ENCODE measurements at places on chromosomes 4 and X.

- DNase-seq: no peak
Measured at GRCh38 chr4:80521438-80521837, 185.9 kb downstream of the CFAP299 start.

DNA sequence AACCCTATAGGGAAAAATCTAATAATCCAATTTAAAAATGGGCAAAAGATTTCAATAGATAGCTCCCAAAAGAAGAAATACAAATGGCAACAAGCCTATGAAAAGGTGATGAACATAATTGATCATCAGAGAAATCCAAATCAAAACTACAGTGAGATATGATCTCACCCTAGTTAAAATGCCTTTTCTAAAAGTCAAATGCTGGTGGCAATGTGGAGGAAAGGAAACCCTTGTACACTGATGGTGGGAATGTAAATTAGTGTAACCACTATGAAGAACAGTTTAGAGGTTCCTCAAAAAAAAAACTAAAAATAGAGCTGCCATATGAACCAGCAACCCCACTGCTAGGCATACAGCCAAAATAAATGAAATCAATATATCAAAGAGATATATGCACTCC lies 44.5 kb downstream of the STPG2 start:
- DNase-seq: no peak

- DNase-seq: no peak
Measured at GRCh38 chr4:26862381-26862915, 1.8 kb downstream of the STIM2 start.

DNA sequence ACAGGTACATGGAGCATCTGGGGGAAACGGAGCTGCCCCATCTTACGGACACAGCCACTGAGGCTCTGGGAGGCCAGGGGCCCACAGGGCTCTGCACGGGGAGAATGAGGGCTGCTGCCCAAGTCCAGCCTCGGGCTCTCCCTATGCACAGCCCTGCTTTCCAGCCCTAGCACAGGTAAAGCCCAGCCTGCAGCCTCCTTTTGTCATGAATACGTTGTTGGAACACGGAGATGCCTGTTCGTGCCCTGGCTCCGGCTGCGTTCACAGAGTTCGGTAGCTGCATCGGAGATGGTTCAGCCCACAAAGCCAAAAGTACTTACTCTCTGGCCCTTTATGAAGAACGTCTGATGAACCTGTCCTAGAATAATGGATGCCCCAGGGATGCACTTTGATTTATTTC lies 68.7 kb upstream of the AFAP1 start:
- DNase-seq: no peak

DNA sequence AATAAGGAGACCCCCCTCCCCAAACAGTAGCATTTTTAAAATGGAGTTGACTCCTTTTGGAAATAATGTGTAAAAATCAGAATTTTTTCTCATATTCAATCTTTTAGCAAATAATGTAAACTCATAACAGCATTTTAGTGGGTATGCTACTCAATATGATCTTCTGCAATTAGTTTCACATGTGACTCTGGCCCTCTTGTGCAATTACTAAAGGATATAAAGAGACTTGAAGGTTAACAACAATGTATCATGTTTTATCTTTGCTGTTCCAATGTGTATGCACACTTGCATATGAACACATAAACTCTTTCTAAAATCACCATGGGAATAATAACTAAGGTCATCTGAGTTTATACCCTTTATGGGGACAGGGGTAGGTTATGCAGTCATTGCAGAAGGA lies 39.9 kb upstream of the RXFP1 start:
- no peak for DNase-seq

GRCh38 chr4:72591547-72592454 lies 22.8 kb upstream of the ADAMTS3 start:
- no peak for DNase-seq

DNA sequence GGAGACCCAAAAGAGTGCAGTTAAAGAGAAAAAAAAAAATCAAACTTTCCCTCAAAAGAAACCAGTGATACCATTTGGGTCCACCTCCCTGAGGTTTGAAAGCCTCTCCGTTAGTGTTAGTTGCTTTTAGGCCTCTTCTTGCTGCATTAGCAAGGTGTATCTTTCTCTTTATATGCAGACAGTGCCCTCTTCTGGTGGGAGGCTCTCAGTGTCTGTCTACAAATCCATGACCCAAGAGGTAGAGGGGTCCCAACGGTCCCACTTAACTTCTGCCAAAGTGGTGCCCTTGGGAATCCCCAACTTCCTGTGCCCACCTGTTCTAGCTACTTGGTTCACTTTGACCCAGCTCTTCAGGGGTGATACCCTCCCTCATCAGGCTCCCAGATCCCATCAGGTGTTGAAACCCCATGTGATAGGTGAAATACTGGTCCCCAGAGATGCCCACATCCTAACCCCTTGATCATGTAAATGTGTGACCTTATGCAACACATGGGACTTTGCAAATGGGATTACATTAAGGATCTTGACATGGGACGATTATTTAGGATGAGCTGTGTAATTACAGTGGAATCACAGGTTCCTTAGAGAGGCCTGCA lies 63.7 kb upstream of the CD99 start:
- no peak for DNase-seq

- DNase-seq: no peak
Measured at GRCh38 chrX:253451-254297, 27.5 kb upstream of the PLCXD1 start.

DNA sequence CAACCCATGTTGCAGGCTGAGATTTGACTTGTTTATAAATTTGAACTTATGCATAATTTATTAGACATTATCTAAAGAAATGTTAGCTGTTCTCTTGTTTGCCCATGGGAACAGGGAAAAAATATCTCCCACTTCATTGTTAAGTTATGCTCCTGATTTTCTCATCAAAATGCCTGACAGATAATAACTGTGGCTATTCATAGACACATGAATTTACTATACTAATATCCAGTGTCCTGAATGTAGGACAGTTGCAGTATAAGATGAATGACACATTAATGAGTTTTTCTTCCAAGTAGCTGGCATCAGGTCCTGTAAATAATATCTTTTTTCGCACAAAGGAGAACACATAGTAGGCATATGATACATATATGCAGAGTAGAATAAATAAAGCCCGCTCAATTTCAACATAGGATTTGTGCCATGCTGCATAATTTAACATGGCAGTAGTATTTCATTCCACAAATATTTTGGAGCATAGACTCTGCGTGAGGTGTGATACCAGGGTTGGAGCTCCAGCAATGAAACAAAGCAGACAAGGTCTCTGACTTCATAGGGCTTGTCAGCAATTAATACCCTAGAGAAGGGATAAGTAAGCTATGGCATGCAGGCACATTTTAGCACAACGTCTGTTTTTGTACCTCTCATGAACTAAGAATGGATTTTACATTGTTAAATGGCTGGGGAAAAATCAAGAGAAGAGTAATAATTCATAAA lies 40.4 kb upstream of the DDX53 start:
- no peak for DNase-seq

GRCh38 chr4:6307891-6308290 lies 38.2 kb downstream of the WFS1 start:
- DNase-seq: no peak

GRCh38 chr4:111066001-111066400 lies 443.1 kb upstream of the PITX2 start:
- DNase-seq: no peak

DNA sequence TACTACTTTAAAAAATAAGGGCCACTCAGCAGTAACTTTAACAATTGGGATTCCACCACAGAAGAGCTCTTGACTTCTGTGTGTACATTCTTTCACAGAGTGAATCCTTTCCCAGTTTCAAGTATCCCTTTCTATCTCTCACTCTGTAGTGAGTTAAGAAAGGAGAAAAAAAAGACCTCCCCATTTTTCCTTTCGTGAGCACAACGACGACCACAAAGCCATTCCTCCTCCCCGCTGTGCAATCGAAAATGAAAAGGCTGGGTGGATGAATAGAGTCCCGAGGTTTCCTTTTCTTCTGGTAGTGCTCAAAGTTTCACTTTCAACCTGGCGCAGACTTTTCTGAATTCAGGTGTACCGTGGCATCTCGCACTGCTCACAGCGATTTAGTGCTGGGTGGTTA lies 58.0 kb downstream of the TAB3 start:
- no peak for DNase-seq

- no peak for DNase-seq
Measured at GRCh38 chr4:114773339-114773738, 174.7 kb downstream of the UGT8 start.

- DNase-seq: peak; percentile 60
Measured at GRCh38 chr4:150140774-150141400, 62.6 kb downstream of the DCLK2 start.

- DNase-seq: no peak
Measured at GRCh38 chr4:109795059-109795458, 6.7 kb downstream of the CFI start.

DNA sequence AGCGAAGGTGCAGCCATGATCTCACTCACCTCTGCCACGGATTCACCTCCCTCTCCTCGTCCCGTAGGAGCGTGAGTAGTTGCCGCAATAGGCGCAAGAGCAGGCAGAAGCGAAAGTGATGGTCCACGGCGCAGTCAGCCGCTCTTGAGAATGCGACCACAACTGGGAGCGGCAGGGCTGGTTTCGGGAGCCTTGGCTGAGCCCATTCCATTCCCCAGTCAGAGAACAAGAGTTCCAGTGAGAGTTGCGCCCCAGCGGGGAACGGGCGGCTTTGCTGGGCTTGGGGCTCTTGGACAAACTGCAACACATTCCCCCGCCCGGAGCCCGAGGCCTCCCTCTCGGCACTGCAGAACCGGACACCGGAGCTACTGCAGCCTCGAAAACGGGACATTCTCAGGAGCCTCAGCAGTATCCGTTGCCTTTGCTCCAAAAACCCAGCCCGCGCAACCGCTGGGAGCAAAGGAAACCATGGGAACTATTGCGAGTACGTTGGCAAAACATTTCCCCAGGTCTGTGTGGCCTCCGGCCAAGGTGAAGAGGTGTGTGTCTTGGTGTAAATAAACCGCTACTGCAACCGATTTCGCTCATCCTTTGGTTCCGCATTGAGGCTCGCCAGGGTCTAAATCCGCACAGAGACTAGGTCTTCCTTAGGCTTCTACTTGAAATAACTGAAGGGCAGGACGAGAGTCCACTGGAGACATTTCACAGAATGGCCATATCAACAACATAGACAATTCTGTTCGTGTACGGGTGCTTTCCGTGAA lies 5.7 kb upstream of the ZBTB33 start:
- no peak for DNase-seq

DNA sequence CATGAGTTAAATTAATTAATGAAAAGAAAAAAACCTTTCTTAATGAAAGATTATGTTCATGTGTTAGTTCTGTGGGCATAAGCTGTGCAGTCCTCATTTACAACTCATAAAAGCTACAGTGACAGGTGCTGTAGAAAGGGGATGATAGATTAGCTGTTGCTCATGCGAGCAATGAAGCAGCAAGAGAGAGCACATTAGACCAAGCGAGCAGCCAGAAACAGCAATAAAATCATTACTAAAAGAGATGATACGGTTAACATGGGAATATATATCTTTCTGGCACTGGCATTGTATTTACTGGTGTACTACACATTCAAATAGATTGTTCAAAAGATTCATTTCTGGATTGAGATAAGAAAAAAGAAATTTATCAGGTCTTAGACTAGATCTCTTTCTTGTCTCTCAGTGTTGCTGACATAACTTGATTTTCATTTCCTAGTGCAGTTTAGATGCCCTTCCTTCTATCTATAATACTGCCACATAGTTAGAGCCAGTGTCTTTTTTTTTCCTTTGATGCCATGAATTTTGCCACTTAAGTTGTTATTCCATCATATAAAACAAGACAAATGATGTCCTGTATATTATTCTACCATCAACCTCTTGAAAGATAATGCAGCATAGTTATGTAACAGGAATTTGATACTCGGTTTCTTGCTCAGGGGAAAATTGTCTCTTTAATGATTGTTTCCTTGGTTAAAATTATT lies 164.6 kb downstream of the BANK1 start:
- DNase-seq: no peak

GRCh38 chr4:29405116-29405515 lies 1315.1 kb upstream of the PCDH7 start:
- no peak for DNase-seq

DNA sequence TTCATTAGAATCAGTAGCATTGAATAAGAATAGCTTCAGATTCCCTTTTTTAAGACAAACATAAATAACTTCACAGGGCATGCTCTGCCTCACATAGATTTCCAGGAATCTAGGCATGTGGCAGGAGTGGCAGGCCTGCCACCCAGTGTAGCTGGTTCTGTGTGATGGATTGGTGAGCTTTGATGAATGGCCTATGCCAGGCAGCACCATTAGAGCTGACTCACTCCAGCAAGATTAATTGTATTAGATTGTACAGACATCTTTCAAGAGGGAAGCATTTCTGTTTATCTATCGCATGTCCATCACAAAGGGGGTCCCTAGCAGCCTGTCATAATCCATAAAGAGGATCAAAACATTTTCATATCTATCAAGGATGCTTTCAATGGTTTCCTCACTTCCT lies 71.9 kb downstream of the NAA11 start:
- no peak for DNase-seq

- DNase-seq: no peak
Measured at GRCh38 chrX:112769034-112769433, 71.6 kb downstream of the AMOT start.

DNA sequence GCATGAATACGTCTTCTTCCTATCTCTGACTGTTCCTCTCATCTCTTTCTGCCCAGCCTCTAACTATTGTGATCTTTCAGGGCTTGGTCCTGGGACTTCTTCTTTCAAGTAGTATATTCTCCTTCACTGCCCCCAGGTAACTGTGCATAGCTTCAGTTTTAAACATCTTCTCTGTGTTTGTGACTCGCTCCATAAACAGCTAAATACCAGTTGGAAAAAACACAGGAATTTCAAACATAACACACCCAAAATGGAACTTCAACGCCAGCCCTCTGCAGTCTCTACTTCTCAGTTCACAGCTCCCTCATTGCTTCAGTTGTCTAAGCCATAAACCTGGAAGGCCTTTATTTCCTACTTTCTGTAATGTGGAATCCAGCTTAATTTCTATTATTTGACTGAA lies 16.6 kb downstream of the TRIML2 start:
- no peak for DNase-seq

GRCh38 chrX:31423609-31424189 lies 351.9 kb upstream of the FTHL17 start:
- DNase-seq: peak; percentile 10

DNA sequence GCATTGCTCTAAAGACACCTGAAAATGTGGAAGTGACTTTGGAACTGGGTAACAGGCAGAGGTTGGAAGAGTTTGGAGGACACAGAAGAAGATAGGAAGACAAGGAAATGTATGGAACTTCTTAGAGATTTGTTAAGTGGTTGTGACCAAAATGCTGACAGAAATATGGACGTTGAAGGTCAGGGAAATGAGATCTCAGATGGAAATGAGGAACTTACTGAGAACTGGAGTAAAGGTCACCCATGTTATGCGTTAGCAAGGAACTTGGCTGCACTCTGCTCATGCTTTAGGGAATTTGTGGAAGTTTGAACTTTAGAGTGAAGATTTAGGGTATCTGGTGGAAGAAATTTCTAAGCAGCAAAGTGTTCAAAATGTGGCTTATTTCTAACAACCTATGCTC lies 99.4 kb downstream of the FAM13A start:
- DNase-seq: no peak
